ENCODE measurements at places on chromosomes 4 and X.
A peak's percentile ranks its signal among the peaks of the same experiment; 100 is the strongest.

DNA sequence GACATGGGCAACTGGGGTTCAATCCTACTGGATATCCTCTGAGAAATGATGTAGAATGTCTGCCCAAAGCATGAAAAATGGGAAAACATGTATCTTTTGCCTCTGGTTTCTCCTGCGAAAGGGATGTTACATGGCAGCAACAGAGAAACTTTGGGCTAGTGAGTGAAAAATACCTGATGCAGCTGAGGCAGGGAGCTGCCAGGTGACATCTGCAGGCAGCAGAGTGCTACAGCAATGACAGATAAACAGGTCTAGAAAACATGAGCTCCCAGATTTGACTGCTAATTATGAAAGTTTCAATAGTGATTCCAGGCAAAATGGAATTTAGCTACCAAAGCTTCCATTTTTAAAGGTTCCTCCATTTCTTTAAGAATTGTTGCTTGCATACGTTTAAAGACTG, 4.8 kb upstream of the CXCL1 start:
- DNase-seq = no peak

- DNase-seq = no peak
Measured at GRCh38 chr4:158580064-158580463, 58.4 kb downstream of the RXFP1 start.

- DNase-seq = no peak
Measured at GRCh38 chr4:24603343-24603742, 19.0 kb upstream of the DHX15 start.

DNA sequence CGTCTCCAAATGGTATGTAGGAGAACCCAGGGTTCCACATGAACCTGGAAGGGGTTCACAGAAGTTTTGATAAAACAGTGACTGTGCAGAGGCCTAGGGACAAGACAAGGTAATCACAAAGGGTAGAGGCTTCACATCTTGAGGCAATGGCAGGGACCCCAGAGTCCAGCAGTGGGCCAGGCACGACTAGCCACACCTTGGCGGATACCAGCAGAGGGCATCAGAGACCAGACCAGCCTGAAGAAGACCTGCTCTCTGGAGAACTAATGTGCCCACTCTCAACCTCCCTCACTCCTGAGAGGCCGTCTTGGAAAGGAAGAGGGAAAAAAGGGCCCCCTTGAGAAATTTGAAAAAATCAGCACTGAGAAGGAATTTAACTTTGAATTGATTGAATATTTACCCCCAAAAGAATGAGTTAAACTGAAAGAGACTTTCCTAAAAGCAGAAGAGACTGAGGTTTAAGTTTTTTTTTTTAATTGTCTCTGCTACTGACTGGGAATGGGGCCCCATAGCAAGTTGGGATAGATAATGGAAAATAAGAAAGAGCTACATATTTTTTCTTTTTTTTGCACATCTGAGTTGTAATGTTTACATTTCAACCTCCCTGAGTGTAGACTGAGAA, 243.8 kb upstream of the JADE1 start:
- DNase-seq = no peak

DNA sequence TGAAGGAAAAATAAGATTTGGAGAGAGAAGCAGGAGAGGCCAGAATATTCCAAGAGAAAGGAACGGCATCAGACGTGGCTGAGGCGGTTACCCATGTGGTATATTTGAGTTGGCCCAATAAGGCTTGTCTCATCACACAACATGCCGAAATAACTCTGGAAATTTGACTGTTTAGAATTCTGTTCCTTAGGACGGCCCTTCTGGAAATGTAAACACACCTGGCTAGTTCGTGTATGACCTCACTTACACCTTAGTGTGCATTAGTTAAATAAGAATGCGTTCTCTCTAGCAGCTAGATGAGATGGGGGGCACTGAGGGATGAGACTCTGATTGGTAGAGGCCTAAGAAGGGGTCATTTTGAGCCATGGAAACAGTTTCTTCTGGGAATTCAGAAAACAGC, 33.2 kb upstream of the PLAC1 start:
- no peak for DNase-seq

GRCh38 chrX:7132335-7133049, 15.0 kb upstream of the STS start:
- peak; percentile 8 for DNase-seq

DNA sequence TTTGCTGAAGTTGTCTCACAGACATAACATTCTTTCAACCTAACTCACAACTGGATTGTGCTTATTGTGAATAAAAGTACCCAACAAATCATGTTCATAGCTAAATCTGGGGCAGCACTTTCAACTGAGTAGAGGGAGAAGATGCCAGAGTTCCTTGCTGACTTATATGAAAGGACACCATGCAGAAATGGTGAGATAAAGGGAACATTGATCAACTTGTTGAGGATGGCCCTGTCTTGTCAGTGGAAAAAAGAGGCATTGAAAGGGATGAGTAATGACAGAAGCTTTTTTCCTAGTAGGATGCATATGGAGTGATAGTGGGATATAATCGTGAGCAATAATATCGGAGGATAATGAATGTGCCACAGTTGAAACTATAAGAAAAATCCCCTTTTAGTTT, 221.7 kb downstream of the ARHGAP24 start:
- no peak for DNase-seq

DNA sequence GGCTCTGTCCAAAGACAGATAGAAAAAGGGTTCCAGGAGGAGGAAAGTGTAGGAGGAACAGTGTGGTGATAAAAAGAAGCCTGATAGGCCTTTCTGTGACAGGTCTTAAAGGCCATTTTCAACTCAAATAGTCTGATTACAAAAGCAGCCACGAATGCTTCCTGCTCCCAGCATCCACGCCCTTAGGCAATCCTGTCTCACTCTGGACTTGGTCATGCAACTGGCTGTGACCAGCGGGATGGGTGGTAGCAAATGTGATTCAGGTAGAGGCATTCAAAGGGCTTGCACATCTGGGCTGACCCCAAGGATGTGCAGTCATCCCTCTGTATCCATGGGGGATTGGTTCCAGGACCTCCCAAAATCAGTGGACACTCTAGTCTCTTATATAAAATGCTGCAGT, 14.4 kb upstream of the SEPSECS start:
- no peak for DNase-seq

- DNase-seq = no peak
Measured at GRCh38 chrX:22351966-22352365, 79.3 kb downstream of the CBLL2 start.

- DNase-seq = no peak
Measured at GRCh38 chr4:170849969-170850368, 760.2 kb upstream of the AADAT start.

DNA sequence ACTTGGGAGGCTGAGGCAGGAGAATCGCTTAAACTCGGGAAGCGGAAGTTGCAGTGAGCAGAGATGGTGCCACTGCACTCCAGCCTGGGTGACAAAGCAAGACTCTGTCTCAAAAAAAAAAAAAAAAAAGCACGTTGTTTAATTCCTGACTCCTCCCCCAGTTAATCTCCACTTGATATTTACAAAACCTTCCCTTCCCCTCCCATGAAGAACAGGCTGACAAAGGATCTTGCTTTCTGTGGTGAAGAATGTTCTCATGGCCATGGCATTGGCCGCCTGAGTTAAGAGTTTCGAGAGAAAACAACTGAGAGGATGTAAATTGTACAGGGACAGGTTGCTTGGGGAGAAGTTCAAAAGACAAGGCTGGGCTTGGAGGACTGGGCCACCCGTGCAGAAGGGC, 168.2 kb upstream of the BCOR start:
- no peak for DNase-seq

- no peak for DNase-seq
Measured at GRCh38 chrX:39298821-39299220, 497.6 kb downstream of the MID1IP1 start.

- no peak for DNase-seq
Measured at GRCh38 chr4:180058691-180059215, 2184.4 kb upstream of the TENM3 start.

GRCh38 chr4:164871673-164872072, 5.3 kb upstream of the APELA start:
- no peak for DNase-seq

GRCh38 chr4:74738464-74739143, 55.7 kb downstream of the BTC start:
- DNase-seq = no peak

DNA sequence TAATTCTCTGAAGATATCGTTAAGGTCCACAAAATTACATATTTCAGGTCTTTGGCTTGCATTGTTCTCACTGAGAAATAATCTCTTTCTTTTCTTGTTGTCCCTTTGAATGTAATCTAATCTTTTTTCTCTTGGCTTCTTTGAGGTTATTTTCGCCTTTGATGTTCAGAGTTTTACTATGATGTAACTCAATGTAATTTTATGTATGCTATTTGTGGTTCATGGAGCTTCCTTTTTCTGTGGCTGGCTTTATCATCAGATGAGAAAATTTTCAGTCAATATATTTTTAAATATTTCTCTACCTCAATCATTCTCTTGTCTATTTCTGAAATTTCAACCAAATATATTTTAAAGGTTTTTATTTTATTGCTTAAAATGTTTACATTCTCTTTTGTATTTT, 672.2 kb downstream of the TRAM1L1 start:
- DNase-seq = no peak

DNA sequence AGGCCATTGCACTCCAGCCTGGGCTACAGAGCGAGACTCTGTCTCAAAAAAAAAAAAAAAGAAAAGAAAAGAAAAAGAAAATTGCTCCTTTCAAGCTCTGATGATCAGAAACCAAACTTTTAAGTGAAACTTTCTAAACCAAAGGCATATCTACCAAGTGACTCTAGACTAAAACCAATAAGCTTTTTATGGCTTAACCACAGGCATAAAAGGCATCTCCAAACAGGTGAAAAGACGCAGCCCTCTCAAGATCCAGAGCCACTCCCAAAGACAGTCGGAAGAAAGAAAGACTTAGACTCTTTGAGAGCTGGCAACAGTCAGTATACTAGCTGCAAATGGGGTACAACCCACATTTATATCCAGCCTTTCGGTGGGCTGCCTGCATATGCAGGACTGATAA, 117.1 kb upstream of the AP1S2 start:
- DNase-seq = no peak

- no peak for DNase-seq
Measured at GRCh38 chr4:110510955-110511544, 35.1 kb downstream of the ENPEP start.

DNA sequence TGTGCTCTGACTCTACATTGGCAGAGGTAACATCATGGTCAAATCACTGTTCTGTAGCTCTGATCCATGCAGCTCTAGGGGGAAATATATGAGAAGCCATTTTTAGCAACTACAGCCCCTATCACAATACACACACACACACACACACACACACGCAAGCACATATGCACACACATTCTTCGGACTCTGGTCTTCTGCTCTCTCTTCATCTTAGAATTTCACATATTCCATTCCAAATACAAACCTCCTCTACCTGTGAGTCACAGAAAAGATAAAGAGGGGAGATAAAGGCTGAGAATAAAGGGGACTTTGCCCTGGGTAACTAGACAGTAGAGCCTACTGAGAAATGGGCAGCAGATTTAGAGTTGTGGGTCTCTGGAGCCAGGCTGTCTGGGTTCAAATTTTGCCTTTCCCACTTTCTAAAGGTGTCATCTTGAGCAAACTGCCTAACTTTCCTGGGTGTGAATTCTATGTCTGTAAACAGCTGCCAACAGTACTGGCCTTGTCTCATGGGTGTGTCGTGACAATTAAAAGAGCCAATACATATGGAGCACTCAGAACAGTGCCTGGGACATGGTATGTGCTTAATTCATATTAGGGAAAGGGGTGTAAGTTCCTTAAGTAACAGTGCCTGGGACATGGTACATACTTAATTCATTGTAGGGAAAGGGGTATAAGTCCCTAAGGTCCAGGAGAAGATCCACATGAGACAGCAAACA, 11.6 kb upstream of the RASL11B start:
- no peak for DNase-seq

DNA sequence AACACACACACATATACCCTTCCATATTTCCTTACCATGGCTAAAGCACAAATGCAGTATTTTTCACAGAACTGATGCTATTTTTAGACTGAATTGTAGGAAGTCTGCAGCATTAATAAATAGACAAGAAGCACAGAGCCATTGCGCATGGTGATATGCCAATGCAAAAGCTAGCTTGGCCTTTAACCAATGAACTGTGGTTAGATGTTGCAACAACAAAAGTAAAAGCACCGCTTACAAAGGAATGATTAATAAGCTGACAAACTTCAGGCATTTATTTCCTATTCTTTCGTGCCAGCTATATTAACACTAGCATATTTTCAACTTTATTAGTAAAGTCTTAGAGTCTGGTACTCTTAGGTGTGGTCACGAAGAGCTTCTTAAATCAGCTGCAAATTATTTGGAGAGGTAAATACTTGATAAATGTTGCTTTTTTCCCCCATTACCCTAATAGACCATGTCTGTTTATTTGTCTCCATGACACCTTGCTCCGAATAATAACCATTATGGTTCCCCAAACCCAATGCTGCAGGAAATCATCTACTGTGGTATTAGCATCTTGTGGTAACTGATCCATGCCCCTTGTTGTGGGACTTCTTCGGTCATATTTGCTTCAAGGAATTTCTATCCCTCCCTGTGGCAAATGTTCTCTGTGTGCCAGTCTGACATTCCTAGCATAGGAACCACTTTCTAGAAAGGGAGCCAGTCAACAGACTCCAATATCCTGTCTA, 306.1 kb upstream of the TAPT1 start:
- DNase-seq = no peak

DNA sequence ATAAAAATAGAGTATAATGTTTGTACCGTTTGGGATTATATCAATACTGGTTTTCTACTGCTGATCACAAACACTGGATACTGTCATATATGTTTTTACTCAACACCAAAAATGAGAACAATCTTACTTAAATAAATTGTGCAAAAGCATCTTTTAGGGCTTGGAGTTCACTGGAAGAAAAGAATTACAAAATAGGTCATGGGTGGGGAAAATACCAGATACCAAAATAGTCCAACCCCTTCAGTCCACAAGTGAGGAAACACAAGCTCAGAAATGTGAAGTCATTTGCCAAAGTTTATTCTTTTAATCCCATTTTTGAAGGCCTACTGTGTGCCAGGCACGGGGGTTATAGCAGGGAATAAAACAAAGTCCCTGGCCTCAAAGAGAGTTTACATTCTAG, 64.4 kb downstream of the ADGRG2 start:
- DNase-seq = no peak

GRCh38 chrX:123698979-123699520, 33.8 kb downstream of the THOC2 start:
- DNase-seq = no peak

- no peak for DNase-seq
Measured at GRCh38 chrX:66005830-66006449, 33.9 kb downstream of the VSIG4 start.

DNA sequence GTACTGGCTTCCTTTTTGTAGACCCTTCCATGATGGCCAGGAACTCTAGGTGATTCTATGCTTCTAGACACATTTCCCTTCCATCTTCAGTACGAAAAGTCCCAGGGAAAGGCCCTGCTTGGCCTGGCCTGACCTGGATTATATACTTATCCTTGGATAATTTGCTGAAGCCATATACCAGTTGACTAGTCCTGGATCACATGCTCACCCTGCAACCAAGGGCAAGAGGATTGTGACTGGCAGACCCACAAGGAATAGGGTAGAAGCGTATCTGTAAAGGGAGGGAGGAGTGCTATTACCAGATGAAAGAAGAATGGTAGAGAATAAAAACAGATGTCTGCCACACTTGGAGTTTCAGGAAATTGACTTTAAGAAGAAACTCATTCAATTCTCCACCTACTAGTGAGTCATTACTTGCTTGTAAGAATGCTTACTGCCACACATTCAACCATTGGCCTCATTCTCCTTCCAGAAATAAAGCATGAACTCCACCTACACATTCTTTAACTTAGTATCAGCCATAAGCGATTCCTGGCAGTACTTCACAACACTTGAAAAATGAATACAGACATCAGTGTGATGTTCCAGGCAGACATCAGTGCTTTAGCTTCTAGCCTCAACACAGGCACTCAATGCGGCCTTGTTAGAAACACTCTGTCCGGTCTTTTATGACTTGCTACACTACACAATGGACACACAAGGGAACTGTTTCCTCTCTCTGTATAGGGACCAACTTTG, 141.8 kb downstream of the CBR4 start:
- no peak for DNase-seq

All from stimulated activated CD4-positive, alpha-beta T cell treated with anti-CD3 and anti-CD28 coated beads, Interleukin-12 subunit alpha, Interleukin-12 subunit beta, amount 100 ng/mL, for 4 hours (primary cell).